ENCODE measurements at places on chromosomes 11 and 22. TPM values are rescaled to one million over a fixed set of nuclear protein-coding genes. Genes with fewer than 3 reads are reported as not detected.
A peak's percentile ranks its signal among the peaks of the same experiment; 100 is the strongest.

The IGLL5 gene
- 1.1 TPM for total RNA-seq

The PCF11 gene
- total RNA-seq, result 45.0 TPM

The MS4A2 gene
- total RNA-seq, result 1.4 TPM

The MIOX gene
- not detected for total RNA-seq

The CASP5 gene
- 0.24 TPM for total RNA-seq

The GPR83 gene
- not detected for total RNA-seq

The GGT5 gene
- 65.8 TPM for total RNA-seq

The OR56A1 gene
- total RNA-seq, result 0.05 TPM

The SAA1 gene
- 209 TPM for total RNA-seq

The THY1 gene
- total RNA-seq, result 35.0 TPM

The OR8H3 gene
- total RNA-seq, result not detected

The OR52A5 gene
- not detected for total RNA-seq

DNA sequence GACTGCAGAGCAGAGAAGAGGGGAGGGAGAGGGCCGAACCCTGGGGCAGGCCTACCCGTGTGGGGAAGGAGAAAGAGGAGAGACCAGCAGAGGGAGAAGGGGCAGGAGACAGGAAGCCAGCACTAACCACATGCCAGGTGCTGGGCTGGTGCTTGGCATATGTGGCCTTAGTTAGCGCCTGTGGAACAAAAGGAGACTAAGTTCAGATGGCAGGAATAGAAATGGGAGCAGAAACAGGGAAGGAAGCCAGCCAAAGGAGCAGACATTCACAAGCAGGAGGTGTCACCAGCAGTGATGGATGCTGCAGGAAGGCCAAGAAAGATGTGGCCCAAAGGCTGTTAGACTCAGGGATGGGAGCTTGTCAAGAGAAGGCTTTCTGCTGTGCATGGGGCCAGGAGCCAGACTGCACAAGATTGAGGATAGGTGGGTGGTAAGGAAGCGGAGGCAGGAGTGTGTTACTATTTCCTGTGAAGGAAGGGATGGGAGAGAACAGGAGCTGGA, 26.7 kb downstream of the TREH start:
- peak; percentile 37 for DNase-seq

GRCh38 chr11:118084247-118084646, 2.5 kb downstream of the SMIM35 start:
- no peak for DNase-seq

- no peak for DNase-seq
Measured at GRCh38 chr11:134412203-134413042, at the start of gene B3GAT1. Gene B3GAT1 (minus strand): TSS chr11:134412242. CDS start chr11:134387659, 24,583 bp downstream.

GRCh38 chr11:119545978-119546915, 123.3 kb upstream of the THY1 start:
- peak; percentile 77 for DNase-seq

DNA sequence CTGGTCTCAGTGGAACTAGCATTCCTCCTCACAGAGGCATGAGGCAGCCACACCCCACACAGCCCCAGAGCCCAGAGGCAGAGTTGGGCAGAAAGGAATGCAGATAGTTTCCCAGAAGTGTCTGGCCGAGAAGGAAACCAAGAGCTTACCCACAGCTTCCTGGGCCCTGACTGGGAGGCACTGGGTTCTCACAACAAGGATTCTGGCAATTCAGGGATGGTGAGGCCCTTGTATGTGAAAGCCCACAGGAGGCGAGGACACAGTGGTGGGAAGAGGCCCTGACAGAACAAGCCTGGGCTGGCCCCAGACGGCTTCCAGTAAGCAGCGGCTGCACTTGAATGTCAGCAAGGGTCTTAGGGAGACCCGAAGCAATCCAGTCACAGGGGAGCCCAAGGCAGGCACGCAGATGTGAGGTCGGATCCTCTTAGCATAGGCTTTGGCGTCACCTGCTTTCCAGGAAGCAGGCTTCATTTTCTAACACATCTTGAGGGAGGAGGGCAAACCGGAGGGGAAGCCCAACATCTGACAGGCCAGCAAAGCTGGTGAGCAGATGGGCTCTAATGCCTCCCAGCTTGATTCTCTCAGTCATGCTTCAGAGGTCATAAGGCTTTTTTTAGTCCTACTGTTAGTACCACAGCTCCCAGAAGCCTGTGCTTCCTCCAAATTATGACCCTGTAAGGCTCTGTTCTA, 78.3 kb upstream of the AKIP1 start:
- DNase-seq, result no peak

GRCh38 chr22:48258064-48258701, 1495.7 kb downstream of the TBC1D22A start:
- DNase-seq, result peak; percentile 64

DNA sequence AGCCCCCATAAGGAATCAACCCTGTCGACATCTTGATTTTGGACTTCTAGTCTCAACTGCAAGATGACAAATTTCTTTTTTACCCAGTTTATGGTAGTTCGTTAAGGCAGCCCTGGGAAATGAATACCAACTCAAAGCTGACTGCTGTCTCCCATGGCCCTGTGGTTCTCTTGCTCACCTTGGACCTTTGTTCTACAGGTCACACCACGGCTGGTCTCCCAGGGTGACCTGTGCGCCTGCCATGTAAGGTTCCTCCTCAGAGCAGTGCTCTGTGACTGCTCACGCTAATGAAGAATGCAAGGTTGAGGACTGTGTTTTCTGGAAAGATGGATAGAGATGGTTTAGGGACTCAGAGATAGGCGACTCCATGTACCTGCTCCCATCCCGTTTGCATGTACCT, 68.2 kb downstream of the ZNRF3 start:
- no peak for DNase-seq

DNA sequence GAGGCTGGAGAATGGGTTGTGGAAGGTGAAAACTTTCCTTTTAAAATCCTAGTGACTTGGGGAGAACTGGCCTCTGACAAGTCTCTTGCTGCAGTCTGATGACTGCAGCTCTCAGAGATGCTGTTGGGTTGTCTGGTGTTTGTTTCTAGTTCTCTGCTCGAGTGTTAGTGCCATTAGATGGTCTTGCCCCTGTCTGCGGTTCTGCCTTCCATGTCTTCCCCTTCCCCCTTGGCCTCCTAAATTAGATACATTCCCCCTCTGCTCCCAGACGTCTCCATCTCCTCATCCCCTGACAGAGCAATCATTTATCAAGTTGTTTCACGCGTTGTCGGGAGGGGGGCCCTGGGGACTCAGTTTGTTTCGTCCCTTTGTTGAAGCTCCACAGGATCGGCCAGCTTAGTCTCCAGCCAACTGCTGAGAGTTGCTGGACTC, 67.7 kb downstream of the CECR2 start:
- no peak for DNase-seq

GRCh38 chr22:28398981-28399380, 280.7 kb downstream of the TTC28 start:
- no peak for DNase-seq

DNA sequence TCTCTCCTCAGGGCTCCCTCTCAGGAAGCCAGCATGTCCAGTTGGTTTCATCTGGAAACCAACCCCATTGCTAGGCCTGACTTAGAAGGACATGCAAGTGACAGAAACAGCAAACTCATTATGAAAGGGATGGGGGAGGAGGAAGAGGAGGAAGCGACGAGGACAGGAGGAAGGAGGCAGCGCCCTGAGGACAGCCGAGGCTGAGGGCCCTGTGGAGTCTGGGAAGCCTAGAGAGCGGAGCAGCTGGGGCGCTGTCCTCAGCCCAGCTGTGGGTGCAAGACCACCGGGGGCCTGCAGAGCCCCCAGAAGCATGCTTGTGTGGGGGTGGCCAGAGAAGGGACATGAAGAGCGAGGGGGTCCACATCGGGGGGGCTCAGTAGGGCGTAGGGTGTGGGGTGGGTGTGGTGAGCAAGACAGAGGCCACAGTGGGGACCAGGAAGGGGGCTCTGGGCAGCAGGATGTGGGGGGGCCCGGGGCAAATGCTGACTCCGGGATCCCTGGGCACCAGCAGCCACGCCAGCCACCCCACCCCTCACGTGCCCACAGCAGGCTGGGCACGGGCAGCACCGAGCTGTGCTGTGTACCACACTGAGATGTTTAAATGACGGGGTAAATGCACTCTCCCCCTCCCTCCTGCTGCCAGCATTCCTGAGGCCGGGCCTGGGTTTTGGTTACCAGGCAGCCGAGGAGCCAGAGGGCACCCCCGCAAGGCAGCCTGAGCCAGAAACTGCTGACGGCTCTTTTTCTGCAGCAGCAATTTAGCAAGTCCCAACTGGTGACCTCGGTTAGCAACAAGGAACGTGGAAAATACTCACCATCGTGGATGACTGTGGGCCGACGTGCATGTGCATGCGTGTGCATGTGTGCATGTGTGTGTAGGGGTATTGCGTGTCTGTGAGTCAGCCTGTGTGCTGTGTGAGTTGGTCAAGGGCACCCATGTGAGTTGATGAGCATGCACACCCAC, 82.7 kb upstream of the LINC01488 start:
- DNase-seq, result peak; percentile 79

DNA sequence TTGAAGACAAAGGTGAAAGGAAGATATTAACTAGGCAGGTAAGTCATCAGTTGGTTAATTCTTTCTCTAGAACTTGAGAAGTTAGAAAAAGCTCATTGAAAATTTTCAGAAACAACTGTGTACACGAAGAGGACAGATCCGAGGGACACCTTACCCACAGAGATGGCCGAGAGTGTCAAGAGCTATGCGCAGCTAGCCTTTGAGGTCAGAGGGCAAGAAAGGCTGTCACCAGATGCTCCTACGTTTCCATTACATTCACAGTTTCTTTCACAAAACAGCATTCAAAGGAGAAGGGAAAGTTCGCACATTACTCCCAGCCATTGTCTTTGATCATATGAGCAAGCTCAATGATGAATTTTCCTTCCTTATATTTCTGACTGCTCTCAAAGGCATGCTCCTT, 34.8 kb downstream of the YPEL1 start:
- no peak for DNase-seq

- DNase-seq, result no peak
Measured at GRCh38 chr22:26435327-26436093, 6.5 kb downstream of the ASPHD2 start.

DNA sequence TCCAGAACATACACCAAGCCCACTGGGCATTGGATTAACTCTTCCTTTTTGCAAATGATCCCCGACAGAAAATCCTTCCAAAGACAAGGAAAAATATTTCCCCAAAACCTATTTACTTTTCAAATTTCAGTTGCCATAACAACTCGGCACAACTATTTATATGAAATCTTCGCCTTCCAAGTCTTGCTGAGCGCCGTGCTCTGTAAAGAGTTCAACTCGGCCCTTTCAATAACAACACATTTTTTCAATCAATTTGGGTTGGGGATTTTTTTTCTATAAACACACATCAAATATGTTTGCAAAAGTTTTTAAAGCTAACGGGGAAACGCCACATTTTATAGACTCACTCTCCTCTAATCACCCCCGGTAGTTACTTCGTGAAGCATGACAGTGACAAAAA, 333.8 kb downstream of the MN1 start:
- no peak for DNase-seq

DNA sequence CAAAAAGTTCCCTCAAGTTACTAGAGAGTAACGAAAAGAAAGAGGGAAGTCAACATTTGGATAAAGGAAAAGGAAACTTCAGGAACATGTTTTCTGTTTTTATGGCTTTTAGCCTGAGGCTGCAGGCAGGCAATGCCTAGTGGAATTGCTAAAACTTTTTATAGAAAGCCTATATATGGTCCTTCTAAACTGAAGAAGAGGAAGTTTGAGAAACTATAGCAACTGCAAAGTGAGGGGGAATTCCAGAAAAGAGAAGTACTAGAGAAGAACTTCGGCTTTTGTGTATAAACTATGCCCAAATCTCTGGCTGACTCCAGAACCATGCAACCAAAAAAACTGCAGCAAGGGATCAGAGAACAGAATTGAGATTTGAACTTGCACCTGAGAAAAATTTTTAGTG, 74.3 kb upstream of the ARHGAP42 start:
- DNase-seq, result no peak

- DNase-seq, result no peak
Measured at GRCh38 chr11:19992162-19992561, 168.1 kb downstream of the DBX1 start.
